ENCODE measurements at places on chromosomes 4 and X. TPM values are rescaled to one million over a fixed set of nuclear protein-coding genes. Genes with fewer than 3 reads are reported as not detected.
A peak's percentile ranks its signal among the peaks of the same experiment; 100 is the strongest.

Gene C4orf50
- 3.5 TPM for total RNA-seq

- H3K4me1 ChIP-seq = no peaks in the 10 kb centered on the region
- H3K4me3 ChIP-seq = no peak overlapping the region
- H3K27ac ChIP-seq = no peak overlapping the region
- no peak for DNase-seq
Observed at GRCh38 chr4:31160146-31160545, 440.0 kb downstream of the PCDH7 start.

Gene GDPD2
- total RNA-seq = not detected

- H3K4me3 ChIP-seq = peak overlapping the region; percentile 13
- DNase-seq = peak; percentile 30
- H3K27ac ChIP-seq = no peak overlapping the region
- H3K4me1 ChIP-seq = peaks cover 8% of the 10 kb centered on the region
- peaks cover 8% of the 10 kb centered on the region for H3K27me3 ChIP-seq
Observed at GRCh38 chrX:54358424-54359211, 772 bp upstream of the WNK3 start.

Gene BST1
- total RNA-seq = 0.27 TPM

Gene ZXDB
- total RNA-seq = 21.3 TPM

DNA sequence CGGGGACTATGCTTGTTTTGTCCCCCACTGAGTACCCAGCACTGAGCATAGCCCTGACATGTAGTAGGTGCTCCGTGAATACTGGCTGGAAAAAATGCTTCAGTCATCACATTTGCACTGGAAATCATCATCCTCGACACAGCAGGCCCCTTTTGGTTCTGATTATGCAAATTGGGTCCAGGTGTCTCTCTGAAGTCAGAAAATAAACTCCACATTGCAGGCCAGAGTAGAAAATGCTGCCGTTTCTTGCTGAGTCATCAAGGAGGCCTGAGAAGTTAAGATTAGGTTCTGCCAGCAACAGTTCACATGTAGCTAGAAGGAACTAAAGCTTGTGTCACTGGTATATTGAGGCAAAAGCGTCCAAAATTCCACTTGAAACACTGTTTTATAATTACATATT is 15.0 kb upstream of the STK32B start:
- H3K4me1 ChIP-seq = no peaks in the 10 kb centered on the region
- peaks cover 4% of the 10 kb centered on the region for H3K27me3 ChIP-seq
- H3K36me3 ChIP-seq = no peaks in the 10 kb centered on the region
- H3K27ac ChIP-seq = no peak overlapping the region

Gene KLHL34
- 0.89 TPM for total RNA-seq

- no peak for DNase-seq
- H3K4me3 ChIP-seq = no peak overlapping the region
- H3K27ac ChIP-seq = no peak overlapping the region
- H3K27me3 ChIP-seq = no peaks in the 10 kb centered on the region
- peaks cover 10% of the 10 kb centered on the region for H3K4me1 ChIP-seq
- H3K36me3 ChIP-seq = peaks cover 40% of the 10 kb centered on the region
Observed at GRCh38 chr4:128840711-128841318, 31.3 kb downstream of the JADE1 start.

DNA sequence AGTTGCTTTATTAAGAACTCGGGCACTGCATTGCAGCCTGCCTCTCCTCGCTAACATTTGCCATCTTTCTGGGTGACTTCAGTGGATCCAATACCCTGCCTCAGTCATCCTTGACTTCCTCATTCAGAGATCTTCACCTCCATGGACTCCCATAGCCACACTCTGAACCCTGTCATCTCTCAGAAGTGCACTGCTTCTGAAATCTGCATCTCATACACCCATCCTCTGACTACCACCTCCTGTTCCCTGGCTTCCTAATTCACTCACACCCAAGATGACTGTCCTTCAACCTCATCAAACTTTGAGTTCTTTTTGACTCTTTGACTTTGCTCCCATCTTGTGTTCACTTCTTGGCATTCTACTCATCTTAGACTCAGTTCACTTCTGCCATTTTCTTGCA is 25.3 kb upstream of the CYBB start:
- H3K27ac ChIP-seq = peak overlapping the region; percentile 47
- no peaks in the 10 kb centered on the region for H3K27me3 ChIP-seq
- H3K4me1 ChIP-seq = peaks cover 29% of the 10 kb centered on the region
- DNase-seq = peak; percentile 15
- no peaks in the 10 kb centered on the region for H3K36me3 ChIP-seq

- DNase-seq = no peak
- no peak overlapping the region for H3K27ac ChIP-seq
- H3K27me3 ChIP-seq = no peaks in the 10 kb centered on the region
- no peak overlapping the region for H3K4me3 ChIP-seq
Observed at GRCh38 chrX:111319451-111319850, 49.2 kb upstream of the CAPN6 start.

Gene TRIM60
- not detected for total RNA-seq

- no peaks in the 10 kb centered on the region for H3K36me3 ChIP-seq
- H3K27me3 ChIP-seq = no peaks in the 10 kb centered on the region
- H3K27ac ChIP-seq = no peak overlapping the region
Observed at GRCh38 chrX:4690521-4690920, 977.1 kb upstream of the PRKX start.

- H3K36me3 ChIP-seq = no peaks in the 10 kb centered on the region
- H3K27me3 ChIP-seq = no peaks in the 10 kb centered on the region
- H3K27ac ChIP-seq = no peak overlapping the region
- H3K4me1 ChIP-seq = no peaks in the 10 kb centered on the region
- H3K4me3 ChIP-seq = no peak overlapping the region
Observed at GRCh38 chr4:144683516-144683915, 37.6 kb downstream of the HHIP start.

Gene MAGEC3
- not detected for total RNA-seq
